GM13977 (cell line): ENCODE measurements at places on chromosomes 7 and 10.

DNA sequence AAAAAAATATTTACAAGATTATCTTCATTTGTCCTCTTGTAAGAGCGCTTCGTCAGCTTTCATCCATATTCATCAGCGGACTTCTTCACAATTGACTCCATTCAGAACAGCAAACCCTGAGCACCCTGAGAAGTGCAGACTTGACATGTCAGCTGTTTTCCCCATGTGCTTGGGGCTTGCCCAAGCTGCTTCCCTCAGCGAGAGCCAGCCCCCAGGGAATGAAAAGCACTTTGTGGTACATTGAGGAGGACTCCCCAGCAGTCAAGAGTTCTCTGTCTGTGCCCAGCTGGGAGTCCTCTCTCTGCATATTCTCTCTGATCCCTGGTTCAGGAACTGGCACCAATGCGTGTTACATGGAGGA is 22.7 kb downstream of the HKDC1 start:
- DNase-seq, result no peak

GRCh38 chr10:47008769-47009168 is 97.5 kb downstream of the PTPN20 start:
- no peak for DNase-seq

DNA sequence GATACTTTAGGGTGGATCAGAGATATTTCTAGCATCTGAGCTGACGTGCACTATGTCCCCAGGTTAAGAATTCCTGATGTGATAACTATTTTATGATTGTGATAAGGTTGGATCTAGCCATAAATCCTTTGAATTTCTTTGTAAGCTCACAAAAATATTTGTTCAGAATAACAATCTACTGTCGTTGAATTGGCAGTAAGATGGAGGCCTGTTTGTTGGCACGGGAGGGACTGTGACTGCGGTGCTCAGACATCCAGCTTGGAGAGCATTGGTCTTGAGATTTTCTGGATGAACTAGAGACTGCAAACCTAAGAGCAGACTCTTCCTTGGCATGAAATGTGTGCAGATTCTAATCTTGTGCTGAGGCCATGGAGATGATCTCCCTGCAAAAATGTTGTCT is 131.1 kb downstream of the LRRC4 start:
- DNase-seq, result no peak

GRCh38 chr7:151550656-151551286 is 31.1 kb upstream of the RHEB start:
- no peak for DNase-seq

DNA sequence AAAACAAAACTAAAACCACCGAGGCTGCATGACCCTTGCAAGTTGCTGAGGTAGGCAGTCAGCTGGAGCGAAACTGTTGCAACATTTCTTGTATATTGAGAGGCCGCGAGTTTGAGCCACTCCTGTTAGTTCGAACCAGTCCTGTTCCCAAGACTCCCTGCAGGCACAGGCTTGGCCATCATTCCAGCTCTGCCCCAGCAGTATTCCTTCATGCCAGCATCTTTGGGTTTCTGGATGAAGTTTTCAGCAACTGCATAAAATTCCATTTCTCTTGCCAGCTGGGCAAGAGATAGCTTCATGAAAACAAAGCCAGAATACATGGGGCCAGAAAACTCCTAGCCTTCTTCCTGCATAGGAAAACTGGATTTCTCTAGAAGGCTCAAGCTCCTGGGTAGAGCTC is 207.6 kb downstream of the FRMD4A start:
- DNase-seq, result no peak

- DNase-seq, result no peak
These were observed 10.3 kb downstream of the MICALL2 start for GRCh38 chr7:1448958-1449357.

GRCh38 chr10:1852841-1853240 is 115.5 kb upstream of the ADARB2 start:
- no peak for DNase-seq

GRCh38 chr10:47347303-47347675 is 874 bp upstream of the RBP3 start:
- no peak for DNase-seq

- no peak for DNase-seq
These were observed 630.6 kb upstream of the PHF14 start for GRCh38 chr7:10343108-10343507.

GRCh38 chr10:6980353-6980752 is 400.3 kb upstream of the PRKCQ start:
- DNase-seq, result no peak

DNA sequence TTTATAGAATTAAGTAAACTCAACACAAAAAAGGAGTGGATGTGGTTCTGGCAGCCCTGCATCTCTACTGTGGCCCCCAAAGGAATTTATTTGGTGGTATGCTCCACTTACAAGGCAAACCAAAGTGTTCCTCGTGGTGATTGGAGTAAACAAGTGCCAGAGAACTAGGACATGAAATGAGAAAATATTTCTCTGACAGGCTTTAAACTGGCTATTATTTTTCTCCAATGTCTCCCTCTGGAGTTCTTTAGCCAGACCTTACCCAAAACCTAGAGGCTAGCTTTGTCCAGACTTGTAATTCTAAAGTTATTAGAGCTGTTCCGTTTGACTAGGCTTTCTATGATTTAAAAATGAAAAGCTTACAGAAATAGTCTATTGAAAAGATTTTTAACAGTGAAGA is 990.1 kb downstream of the CNTNAP2 start:
- no peak for DNase-seq

- no peak for DNase-seq
These were observed 22.2 kb downstream of the AHR start for GRCh38 chr7:17320657-17321056.

DNA sequence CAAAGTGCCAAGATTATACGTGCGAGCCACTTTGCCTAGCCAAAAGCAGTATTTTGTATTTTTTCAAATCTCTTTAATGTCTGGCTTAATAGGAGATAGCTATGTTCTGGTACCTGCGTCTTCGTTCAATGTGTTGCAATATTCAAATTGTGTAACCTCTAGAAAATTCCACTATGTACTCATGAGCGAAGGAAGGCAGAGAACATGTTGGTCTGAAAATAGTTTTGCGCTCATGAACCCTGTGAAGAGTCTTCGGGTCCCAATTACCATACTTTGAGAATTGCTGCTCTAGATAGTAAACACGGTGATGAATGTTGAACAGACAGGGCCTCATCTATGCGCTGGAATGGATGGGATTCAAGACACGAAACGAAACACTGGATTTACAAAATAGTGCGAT is 2.7 kb upstream of the SUV39H2 start:
- no peak for DNase-seq

DNA sequence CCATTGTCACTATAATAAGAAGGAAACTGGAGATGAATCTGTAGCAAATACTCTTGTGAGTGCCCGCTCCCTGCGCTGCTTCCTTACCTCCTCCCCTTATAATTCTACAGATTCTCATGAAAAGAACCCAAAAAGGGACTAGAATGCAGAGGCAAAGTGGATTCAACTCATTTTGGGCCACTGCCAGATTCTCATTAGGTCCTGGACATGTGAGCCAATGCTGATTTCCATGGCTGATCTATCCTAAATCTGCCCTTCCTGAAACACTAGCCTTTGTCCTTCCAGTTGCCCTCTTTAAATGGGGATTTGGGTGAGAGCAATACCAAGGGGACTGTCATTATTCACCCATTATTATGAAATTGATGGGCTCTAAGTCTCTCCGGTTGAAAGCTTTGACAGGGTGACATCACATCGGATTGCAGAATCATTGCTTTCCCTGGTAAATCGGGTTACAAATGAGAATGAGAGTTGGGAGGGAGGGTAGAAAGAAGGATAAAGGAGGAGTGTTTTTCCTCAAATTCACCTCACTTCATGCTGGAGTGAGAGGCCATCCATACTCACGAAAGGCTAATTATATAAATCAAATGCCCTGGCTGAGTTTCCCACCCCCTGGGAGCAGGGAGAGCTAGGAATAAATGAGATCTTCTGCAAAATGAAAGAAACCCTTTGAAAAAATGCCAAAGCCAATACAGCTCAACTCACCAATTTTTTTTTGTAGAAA is 37.5 kb downstream of the PTN start:
- no peak for DNase-seq

- DNase-seq, result no peak
These were observed 99.8 kb downstream of the KMT2C start for GRCh38 chr7:152335900-152336571.

DNA sequence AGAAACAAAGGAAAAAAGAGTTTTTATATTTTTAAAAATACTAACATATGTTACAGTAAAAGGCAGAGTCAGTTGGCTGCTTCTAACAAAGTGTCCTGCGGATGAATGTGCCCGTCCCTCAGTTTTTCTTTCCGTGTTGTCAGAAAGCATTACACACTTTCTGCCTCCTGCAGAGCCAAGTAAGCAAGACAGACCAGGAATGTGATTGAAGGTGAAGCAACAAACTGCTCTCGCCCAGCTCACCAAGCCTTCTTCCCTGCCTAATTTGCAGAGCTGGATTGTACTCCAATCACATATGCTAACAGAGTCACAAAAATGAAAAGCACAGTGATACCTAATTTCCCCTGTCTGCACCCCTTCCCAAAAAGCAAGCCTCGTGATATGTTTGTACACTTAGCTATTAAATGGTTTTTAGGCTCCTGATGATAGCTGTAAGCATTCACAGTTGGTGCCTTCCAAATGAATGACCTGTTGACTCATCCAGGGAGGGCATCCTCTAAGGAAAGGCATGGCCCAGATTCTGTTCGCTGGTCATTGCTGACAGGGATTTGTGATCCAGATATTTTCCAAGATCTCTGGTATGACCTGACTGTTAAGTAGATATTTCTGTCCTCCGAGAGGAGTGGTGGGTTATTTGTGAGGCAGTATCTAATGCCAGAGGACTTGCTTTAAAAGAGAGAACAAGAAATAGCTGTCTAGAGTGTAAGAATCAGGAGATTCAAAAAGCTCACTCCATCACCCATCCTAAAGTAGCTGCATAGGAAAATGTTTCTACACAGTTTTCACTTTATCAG is 187.3 kb upstream of the PLXDC2 start:
- DNase-seq, result no peak

DNA sequence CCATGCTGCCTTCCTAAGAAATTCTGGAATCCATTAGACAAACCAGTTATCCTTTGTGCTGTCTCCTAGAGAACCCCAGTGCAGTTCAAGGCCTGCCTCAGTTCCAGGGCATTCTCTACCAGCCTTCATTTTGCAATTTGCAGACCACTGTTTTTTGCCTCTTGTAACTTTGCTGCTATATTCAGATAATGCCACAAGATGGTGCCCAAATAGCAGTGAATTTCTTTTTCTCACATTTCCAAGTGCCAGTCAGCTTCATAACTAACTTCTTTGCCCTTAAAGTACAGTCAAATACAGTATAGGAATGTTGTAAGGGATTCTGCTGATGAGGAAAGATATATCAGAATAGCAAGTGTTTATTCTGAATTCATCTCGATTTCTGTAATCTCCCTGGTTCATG is 25.2 kb downstream of the LOXL4 start:
- DNase-seq, result no peak

DNA sequence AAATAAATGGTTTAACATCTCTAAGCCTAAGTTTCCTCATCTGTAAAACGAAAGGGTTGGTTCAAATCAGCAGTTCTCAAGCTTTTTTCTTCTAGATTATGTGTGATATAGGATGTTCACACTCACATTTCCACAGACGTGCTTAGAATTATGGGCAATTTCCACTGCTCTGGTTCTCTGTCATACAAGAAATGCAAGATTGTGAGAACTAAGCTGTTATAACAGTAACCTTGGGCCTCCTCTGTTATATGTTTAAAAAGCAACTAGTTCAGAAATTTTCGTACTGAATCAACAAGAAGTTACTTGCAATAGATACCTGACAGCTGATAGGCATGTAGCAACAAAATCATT is 33.7 kb downstream of the ADD3 start:
- DNase-seq, result no peak

- DNase-seq, result no peak
These were observed 205.9 kb downstream of the ARL4A start for GRCh38 chr7:12893292-12893691.

DNA sequence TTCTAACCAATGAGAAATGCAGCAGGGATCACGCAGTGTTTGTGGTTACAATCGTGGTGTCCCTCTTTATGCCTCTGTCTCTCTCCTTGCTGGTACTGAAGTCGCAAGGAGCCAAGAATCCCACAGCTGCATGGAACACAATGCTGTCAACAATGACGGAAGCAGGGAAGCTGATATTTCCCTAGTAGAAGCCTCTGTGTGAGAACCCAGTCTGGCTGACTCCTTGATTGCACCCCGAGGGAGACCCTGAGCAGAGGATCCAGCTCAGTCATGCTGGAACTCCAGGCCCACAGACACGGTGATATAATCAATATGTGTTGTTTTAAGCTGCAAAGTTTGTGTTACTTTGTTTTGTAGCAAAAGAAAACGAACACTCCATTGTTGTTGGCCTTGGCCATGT is 677.9 kb downstream of the PARD3 start:
- no peak for DNase-seq
